ENCODE measurements at places on chromosomes 1 and 21. TPM values are rescaled to one million over a fixed set of nuclear protein-coding genes. Genes with fewer than 3 reads are reported as not detected.

DNA sequence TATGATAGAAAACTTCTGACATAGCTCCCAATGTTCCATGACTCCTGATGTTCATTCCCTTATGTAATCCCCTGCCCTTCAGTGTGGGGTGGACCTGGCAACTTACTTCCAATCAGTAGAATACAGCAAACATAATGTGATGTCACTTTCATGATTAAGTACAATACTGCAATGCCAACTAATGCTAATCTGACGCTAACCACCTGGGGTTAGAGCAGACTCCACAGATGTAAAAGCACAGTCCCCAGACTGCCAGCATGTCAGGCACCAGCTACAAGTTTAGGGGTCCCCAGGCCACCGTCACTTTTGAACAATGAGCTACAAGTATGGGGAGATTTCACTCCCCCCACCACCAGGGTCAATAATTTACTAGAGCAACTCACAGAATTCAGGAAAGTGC is 32.3 kb upstream of the FBXO28 start:
- DNase-seq: no peak

DNA sequence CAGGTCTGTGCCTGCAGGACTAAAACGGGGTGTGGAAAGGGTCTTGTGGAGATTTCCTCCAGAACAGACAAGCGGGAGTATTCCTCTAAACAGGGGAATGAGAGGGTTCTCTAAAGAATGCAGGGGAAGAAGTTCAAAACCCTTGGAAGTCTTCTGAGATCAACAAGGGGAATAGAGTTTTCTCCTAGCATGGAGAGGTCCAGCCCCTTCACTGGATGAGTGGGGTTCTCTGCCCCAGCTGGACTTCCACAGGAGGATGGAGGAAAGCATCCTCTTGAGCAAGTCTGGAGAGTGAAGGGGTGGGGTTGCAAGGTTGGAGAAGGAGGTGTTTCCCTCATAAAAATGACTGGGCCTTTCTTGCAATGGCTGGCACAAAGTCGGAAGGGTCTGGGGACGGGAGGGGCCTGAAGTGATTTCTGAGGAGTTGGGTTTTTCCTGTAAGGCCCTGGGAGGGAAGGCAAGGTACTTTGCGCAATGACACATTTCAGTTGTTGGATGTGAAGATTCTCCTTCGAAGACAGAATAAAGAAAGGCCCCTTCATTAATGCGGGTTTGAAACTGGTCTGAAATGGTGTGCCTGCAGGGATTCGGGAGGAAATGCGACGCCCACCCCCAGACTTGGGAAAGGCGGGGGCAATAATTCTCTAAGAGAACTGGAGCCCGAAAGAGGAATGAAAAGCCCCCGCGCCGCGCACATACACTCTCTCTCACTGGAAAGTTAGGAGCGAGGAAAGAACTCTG is 884 bp downstream of the SPATA6 start:
- no peak for DNase-seq

The LCE3D gene
- total RNA-seq: not detected

The SLC44A3 gene
- 7.7 TPM for total RNA-seq

GRCh38 chr1:226676381-226676780 is 62.7 kb downstream of the ITPKB start:
- no peak for DNase-seq

DNA sequence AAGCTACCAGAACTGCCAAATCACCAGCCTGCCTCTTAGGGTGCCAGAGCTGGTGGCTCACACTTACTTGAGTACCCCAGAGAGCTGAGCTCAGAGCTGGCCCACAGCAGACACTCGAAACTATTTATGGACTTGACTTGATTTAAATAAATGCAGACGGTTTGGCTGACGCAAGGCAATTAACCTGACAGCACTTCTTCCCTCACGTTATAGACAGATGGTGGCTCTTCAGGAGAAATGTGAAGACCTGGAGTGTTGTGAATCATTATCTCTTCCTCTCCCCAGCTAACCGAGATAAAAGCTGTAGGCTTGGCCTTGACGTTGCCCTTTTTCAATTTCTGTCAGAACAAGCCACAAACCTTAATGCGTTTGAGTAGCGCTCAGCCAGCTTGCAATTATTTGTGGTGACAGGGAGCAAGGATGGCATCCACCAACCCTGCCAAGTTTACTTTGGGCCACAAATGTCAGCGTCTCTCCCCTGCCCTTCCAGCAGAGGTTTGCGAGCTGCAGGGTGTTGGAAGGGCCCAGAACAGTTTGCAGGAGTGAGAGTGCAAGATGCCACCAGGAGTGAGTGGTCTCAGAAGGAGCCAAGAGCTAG is 34.0 kb upstream of the BCAR3 start:
- no peak for DNase-seq
